Substantia nigra (tissue), 51 donors: ENCODE measurements at places on chromosomes 7 and 10.

DNA sequence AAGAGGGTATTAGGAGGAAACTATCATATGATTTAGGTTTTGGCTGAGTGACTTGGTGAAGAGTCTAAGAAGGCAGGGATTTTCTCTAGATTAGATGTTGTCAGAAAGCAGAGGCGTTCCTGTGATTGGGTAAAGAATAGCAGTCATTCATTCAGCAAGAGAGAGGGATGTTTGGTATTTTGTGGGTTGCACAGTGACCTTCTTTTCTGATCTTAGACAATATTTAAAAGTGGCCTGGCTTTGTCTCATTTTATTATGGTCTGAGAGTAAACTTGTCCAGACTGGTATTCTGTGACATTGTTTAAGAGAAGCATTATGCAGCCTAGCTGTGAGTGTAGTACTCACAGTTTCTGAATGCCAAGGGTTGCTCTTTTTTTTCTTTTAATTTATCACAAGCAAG, 18.5 kb downstream of the HYAL4 start:
- no peak for DNase-seq

- no peak for DNase-seq
These were observed 155.7 kb downstream of the JAZF1 start for GRCh38 chr7:28024786-28025334.

GRCh38 chr7:133837224-133837623, 289.9 kb upstream of the LRGUK start:
- no peak for DNase-seq

- no peak for DNase-seq
These were observed 50.0 kb upstream of the ITGB8 start for GRCh38 chr7:20280475-20281351.

DNA sequence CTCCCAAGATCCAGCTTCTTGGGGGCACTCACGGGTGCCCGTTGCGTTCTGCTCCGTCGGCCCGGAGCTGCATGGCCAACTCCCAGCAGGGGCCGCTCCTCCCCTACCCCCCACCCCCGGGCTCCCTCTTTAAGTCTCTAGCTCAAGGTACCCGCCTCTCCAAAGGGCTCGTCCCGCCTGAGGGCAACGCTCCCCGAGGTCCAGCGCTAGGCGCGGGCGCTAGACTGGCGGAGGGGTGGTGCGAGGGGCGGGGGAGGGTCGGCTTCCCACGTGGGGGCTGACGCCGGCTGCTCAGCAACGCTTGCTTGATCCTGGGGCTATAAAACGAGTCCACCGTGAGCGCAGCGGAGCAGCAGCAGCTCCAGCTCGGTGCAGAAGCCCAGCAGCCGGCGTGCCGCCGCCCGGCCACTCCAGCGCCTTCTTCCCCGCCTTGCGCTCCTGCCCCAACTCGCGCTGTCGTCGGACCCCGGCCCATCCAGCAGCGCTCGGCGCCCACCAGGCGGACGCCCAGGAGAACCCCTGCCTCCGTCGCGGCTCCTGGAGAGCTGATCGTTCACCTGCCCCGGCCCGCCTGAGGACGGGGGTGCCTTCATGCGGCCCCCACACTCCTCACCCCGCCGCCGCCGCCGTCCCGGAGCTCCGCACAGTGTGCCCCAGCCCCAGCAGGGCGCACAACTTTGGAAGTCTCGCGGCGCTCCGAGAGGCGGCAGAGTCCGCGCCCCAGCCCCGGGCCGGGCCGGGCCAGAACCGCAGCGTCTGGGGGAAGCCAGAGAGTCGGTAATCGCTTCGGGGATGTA, at the start of gene ADRA2A:
Gene ADRA2A (plus strand): TSS at position 348 of the 797 bp plus-strand sequence. CDS start 968 bp downstream, outside the sequence.
- peak; percentile 50 for DNase-seq

DNA sequence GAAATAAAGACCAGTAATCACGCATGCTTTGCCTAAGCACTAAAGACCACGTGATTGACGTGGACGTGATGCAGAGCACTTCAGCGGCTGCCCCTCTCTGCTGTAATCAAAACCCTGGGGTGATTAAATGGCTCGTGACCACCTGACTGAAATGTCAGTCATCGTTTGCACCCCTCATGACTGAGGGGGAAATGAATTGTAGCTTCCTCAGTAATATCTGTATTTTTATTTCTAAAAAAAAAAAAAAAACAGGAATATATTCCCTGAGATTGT, 148.1 kb upstream of the RSU1 start:
- no peak for DNase-seq

DNA sequence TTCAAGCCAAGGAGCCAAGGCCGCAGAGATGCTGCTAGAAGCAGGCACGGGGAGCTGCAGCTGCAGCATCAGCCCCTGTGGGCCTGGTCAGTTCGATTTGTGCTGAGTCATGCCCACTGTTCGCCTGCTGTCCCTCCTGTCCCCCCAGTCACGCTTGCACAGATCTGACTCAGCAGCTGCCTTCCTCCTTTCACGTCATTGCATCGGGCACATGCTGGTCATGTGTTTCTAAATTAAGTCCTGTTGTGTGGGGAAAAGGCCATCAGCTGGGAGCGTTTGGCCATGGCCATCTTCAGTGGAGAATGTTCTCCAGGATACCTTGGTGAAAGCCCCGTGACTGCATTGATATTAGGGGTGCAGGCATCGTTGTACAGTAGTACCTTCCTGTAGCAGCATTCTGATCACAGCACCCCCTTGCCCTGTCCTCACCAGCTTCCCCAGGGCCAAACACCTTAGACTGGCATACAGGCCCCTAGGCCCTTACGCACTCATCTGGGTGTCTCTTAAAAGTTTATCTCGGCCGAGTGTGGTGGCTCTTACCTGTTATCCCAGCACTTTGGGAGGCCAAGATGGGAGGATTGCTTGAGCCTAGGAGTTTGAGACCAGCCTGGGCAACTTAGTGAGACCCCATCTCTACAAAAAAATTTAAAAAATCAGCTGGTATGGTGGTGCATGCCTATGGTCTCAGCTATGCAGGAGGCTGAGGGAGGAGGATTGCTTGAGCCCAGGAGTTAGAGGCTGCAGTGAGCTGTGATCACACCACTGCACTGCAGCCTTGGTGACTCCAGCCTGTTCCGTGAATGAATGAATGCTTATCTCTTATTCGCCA, 23.2 kb downstream of the POR start:
- DNase-seq = peak; percentile 13

DNA sequence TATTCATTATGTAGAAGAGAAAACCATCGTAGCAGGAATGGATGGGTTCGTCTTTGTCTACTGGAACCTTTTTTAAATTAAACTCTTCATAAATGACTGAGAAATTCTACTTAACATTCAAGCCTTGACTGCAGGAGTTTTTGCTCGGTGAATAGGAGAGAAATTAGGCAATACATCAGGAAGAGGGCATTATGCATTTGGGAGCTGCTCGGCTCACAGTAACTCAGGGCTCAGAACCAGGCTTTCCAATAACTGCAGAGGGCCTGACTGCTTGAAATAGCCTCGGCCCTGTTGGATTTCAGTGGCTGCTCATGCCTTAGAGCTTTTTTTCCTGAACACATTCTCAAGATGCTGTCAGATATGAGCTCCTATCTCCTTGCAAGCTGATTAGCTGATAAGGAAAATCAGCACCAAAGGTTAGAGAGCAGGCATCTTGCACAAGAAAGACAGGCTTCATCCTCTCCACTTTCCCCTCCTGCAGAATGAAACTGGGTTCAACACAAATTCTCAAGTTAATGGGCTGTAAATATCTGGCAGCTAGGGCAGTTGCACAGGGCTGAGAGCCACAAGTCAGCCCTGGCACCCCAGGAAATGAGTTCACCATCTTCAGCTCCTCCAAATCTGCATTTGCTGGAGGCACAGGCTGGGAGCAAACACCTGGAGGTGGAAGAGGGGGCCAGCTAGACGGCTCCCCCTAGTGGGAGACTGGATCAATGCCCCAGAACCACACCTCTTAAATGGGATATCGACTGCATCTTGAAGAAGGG, 24.3 kb downstream of the TECTB start:
- no peak for DNase-seq

GRCh38 chr7:100544967-100545359, 6.0 kb downstream of the AGFG2 start:
- DNase-seq = no peak

DNA sequence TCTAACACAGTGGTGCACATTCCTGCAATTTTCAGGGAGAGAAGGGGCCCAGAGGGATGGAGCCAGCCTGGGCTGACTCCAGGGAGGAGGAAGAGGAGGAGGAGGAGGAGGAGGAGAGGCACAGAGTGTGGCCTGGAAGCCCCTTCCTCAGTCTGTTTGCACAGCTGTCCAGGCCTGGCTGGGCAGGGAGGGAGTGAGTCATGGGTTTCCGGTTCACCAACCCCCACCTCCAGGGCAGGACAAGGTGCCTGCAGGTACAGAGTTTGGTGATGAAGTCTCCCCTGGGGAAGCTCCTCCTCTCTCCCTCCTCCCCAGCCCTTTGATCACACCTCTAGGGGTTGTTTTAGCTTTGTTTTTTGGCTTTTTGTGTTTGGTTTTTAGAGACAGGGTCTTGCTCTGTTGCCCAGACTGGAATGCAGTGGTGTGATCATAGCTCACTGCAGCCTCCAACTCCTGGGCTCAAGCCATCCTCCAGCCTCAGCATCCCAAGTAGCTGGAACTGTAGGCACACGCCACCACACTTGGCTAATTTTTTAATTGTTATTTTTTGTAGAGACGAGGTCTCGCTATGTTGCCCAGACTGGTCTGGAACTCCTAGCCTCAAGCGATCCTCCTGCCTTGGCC, 77.5 kb upstream of the CUX1 start:
- no peak for DNase-seq

DNA sequence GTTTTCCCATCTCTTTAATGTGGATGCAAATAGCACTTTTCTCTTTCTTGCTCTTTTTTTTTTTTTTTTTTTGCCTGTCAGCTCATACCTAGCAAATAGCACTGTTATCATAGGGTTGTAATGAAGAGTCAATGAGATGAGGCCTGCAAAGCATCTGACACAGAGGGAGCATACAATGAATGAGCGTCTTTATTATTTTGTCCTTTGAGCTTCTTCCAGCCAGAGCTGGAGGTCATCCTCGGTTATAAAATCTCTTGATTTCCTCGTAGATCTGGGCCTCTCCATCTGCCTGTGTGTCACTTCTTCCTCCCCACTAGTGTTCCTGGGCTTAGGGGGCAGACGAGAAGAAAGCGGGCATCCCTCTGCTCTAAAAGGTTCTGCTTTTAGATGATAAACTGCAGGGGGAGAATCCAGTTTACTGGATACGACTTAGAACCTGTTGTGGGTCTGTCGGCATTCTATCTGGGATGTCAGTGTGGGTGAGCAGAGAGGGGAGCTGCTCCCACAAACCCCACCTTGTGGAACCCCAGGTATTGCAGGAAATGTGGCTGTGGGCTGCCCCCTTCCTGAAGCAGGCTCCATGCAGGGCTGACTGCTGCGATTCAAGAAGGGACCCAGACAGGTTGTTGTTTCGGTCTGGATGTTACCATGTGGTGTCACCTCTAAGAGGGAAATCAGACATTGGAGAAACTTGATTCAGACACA, 135.8 kb upstream of the GPR26 start:
- no peak for DNase-seq

- peak; percentile 42 for DNase-seq
These were observed at the start of gene ANKRD2 for GRCh38 chr10:97572214-97572989. TSS of gene ANKRD2 (plus strand) at chr10:97572779. CDS start at chr10:97572789, 10 bp downstream.

- no peak for DNase-seq
These were observed 10.3 kb downstream of the CDK1 start for GRCh38 chr10:60788544-60788943.

DNA sequence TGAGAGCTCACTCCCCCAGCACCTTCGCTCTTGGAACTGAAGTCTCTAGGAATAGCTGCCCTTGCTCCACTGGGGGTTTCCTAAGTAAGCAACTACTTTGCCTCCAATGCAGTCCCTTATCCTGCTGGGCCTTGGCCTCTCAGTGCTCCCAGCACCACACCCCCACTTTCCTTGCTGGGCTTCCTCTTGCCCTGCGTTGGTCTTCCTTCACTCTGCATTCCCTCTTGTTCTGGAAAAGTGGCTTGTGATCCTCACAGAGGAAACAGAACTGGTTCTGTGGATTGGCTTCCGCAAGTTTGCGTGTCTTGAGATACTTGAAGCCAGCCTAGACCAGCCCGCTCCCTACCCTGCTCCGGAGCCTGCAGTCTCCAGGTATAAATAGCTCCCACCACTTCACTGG, 6.4 kb downstream of the NKX2-3 start:
- no peak for DNase-seq

DNA sequence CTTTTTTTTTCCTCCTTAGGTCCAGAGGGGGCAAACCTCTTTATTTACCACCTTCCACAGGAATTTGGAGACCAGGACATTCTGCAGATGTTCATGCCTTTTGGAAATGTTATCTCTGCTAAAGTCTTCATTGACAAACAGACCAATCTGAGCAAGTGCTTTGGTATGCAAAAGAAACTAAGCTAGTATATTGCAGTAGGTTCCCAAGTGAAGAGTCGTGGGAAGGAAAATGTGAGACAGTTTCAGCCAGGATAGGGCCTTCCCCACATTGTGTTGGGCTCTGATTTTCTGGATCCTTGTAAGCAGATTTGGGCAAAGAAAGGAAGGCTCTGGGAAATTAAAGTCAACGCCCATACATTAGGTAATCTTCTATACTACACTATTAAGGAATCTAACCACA, 285.6 kb downstream of the USP6NL start:
- no peak for DNase-seq

DNA sequence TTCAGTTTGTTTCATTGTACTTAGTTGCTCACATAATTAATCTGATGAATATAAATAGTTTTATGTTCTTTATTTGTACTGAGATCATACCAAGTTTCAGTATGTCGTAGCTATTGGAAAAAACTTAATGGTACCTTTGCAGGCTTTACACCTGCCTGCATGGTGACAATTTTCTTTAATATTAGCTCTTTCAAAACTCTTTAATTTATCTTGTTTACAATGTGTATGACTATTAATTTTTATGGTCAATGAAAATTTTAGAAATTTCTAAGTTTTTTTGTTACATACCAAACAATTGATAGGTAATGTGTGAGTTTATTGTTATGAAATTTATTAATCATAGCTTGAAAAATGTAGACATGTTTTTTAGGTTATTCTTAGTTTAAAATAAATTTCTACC, 4.0 kb downstream of the DYNC2I1 start:
- DNase-seq = no peak
